Temporal lobe (tissue), 4 donors: ENCODE measurements at places on chromosomes 5 and 9. TPM values are rescaled to one million over a fixed set of nuclear protein-coding genes. Genes with fewer than 3 reads are reported as not detected.

The PCDHGA1 gene
- total RNA-seq, result 3.2 TPM

The SAXO1 gene
- total RNA-seq, result under 0.01 TPM

The OTULINL gene
- total RNA-seq, result 15.5 TPM

The SH3PXD2B gene
- 13.8 TPM for total RNA-seq
